ENCODE measurements at places on chromosomes 16 and 17.
A peak's percentile ranks its signal among the peaks of the same experiment; 100 is the strongest.

DNA sequence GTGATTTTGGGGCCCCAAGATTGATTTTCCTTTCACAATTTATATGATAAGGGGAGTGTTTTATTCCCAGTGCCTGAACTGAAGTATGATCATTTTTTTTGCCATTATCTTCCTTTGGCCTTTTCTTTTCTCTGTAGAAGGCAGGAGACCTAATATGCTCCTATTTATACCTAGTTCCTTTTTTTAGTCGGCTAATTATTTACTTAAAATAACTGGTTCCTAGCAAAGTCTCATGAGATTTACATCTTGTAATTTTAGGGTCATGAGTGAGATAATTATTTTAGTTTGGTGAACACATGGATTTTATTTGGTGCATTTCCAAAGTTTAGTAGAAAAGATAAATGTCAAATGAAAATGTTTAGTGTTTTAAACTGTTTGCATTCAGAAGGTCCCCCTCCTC, 24.8 kb downstream of the SEC14L1 start:
- DNase-seq = peak; percentile 22

GRCh38 chr16:14378131-14378551, 251.9 kb downstream of the PARN start:
- DNase-seq = no peak

GRCh38 chr16:11498683-11499082, 88.0 kb downstream of the LITAF start:
- no peak for DNase-seq

DNA sequence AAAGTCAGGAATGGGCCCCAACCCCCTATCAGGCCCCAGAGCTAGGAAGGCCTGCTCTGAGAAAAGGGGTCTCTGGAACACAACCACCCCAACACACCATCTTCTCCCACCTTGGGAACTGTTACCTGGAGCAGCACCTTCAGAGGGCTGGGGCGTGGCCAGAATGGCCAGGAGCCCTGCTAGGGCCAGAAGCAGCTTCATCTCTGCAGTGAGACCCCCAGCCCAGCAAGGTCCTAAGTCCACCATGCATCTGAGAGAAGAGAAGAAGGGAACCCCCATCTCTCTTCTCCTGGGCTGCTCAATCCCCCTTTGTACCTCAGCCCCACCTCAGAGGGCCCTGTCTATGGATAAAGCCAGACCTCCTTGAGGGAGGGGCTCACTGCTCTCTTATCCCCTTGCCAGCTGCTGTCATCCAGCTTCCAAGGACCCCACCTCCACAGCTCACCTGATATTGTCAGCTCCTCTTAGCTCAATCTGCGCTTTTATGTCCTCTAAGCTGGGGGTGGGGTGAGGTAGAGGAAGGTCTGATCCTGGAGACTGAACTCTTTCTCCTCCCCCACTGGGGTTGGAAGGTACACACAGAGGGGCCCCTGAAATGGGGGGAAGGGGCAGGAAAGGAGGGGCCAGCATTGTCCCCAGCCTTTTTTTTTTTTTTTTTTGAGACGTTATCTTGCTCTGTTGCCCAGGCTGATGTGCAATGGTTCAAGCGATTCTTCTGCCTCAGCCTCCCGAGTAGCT, at the start of gene MPO:
TSS of gene MPO (minus strand) at position 456 of the 738 bp plus-strand sequence. CDS start at position 279, 177 bp downstream.
- DNase-seq = no peak

DNA sequence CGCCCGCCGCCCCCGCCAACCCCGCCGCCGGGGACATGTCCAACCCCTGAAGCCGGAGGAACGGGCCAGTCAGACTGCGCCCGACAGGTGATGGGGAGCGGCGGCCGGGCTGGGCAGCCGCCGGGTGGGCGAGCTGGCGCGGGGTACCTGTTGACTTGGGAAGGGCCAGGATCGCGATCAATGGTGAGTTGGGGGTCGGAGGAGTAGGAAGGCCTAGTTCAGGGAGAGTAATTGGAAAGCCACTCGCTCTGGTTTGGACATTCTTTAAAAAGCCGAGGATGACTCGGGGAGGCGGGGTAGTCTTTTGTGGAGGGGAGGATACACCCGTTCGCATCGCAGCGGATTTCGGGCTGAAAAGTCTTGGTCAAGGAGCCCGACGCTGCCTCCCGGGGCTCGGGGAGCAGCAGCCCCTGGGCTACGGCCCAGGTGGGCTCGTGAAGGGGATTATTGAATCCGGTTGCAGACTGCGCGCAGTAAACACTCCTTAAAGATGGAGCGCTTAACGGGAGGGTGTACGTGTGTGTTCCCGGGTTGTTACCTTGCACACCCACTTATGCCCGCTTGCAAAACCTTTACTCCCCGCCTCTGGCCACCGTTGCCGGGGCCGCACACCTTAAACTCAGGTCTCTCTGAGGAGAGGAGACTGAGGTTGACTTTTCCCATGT, 123.8 kb downstream of the GOSR1 start:
- no peak for DNase-seq

- no peak for DNase-seq
These were observed 1.1 kb downstream of the ORC6 start for GRCh38 chr16:46690281-46691178.

- no peak for DNase-seq
These were observed 22.5 kb downstream of the CLUAP1 start for GRCh38 chr16:3523281-3523680.

- DNase-seq = no peak
These were observed 426.2 kb downstream of the CDH11 start for GRCh38 chr16:64695684-64696083.

DNA sequence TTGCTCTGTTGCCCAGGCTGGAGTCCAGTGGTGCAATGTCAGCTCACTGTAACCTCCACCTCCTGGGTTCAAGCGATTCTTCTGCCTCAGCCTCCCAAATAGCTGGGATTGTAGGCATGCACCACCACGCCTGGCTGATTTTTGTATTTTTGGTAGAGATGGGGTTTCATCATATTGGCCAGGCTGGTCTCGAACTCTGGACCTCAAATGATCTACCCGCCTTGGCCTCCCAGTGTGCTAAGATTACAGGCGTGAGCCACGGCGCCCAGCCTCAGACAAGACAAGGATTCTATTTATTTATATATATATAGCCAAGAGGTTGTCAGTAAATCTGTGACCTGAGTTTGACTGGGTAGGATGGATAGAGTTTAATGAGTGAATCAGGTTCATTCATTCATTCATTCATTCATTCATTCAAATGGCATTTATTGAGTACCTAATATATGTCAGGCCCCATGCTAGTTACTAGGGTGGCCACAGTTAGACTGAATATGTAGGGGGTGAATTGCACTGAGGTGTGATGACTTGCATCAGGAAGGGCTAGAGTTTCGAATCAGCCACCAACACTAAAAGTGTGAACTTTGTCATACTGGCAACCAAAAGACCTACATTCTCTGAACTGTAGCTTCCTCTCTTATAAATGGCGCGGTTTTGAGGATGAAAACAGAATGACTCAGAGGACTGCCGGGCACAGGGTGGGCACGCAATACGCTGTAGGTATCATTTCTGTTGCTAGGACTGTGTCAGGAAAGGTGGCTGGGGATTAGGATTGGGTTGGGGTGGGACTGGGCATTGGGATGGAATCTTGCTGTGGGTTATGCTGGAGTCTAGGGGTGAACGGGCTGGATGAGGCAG, 37.8 kb downstream of the ITGAE start:
- DNase-seq = no peak

GRCh38 chr17:75825149-75825552, 19.1 kb downstream of the UNC13D start:
- DNase-seq = no peak

DNA sequence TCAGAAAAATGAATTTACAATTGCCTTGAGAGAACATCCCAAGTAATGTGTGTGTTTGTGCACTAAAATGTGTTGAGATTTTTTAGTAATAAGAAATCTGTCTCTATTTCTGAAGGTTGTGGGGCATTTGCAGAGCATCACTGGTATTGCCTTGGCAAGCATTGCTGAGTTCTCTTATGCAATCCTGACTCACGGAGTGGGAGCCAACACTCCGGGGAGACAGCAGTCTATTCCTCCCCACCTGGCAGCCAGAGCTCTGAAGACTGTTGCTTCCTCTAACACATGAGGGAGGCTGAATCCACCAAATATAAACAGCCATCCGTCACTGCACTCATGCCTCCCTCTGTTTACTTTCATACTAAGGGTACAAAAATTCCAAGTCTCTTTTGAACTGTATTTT, 10.6 kb downstream of the CNTD1 start:
- no peak for DNase-seq

DNA sequence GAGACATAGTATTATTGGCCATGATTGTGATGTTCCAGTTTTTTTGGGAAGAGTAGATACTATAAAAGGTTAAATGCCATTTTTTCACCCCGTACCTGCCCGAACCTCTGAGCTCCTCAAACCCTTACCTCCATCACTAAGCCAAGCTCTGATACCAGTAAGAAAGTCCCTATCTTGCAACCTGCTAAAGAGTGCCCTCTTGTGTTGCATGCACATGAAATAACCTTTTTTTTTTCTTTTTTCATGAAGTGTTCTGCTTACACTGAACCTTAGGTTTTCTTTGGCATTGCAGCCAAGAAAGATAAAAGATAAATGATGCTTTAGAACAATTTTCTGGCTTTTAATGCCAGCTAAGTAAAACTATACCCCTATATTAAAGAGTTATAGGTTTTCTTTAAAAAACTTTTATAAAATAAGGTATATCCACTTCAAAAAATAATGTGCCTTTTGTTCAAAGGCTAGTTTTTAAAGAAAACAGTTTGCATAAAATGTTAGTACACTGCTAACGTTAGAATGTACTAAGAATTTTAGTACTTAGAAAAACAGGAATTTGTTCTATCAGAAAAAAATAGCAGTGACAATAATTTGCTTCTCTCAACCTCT, 295.3 kb upstream of the PMFBP1 start:
- DNase-seq = no peak

GRCh38 chr17:18332909-18333489, 17.9 kb downstream of the SMCR8 start:
- no peak for DNase-seq
